ENCODE measurements at places on chromosomes 6 and 20. TPM values are rescaled to one million over a fixed set of nuclear protein-coding genes. Genes with fewer than 3 reads are reported as not detected.

- H3K27me3 ChIP-seq = no peaks in the 10 kb centered on the region
- H3K4me1 ChIP-seq = no peaks in the 10 kb centered on the region
- DNase-seq = no peak
- H3K4me3 ChIP-seq = no peak overlapping the region
- no peaks in the 10 kb centered on the region for H3K36me3 ChIP-seq
Measured at GRCh38 chr6:85092226-85092625, 327.8 kb upstream of the TBX18 start.

DNA sequence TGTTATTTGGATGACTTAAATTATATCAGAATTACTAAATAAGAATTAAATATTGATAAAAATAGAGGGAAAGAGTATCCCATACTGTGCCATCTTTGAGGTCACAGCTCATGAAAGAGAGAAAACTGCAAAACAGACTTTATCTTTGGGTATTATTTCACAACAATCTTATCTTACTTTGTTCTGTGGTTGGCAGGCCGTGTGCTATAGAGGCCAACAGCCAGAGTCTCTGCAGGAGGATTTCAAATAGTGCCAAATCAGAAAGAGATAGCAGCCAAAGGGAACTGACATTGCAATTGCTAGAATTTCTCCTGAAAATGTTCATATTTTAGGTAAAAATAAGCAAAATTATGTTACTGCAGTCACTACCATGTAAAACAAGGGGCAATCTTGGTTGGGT lies 354.2 kb downstream of the GRIK2 start:
- H3K4me1 ChIP-seq = no peaks in the 10 kb centered on the region
- no peaks in the 10 kb centered on the region for H3K27me3 ChIP-seq
- H3K4me3 ChIP-seq = no peak overlapping the region
- DNase-seq = no peak
- no peak overlapping the region for H3K27ac ChIP-seq
- no peaks in the 10 kb centered on the region for H3K36me3 ChIP-seq

Gene ANGPT4
- total RNA-seq = not detected

DNA sequence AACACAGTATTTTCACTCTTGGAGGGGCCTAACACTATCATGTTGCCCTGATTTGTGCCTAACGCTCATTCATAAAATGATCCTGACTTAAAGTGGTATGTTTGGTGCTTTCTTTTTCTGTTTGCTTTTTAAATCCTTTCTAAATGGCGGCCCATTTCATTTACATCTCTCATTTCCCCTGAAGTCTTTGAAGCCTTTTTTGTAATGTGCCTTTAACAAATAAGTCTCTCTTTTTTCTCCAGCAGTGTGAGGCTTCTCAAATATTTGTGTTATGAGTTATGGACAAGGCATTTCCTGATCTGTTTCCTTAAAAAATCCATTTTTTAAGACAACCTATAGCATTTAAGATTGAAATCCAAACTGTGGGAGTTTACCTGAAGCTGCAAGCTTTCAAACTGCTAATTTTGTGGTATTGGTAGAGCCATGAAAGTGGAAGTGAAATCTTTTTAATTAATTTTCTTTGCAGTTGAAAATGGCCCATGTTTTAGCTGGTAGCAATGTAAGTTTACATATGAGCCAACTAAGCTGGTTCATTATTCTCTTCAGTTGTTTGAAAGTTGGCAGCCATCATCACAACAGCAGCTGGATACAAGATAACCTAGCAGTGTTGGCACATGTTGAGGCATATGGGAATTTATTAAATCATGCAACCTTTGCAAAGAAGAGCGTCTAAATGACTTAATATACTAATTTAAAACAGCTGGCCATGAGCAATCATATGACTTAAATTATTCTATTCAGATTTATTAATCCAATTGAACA lies 469.7 kb downstream of the CDKAL1 start:
- H3K36me3 ChIP-seq = no peaks in the 10 kb centered on the region
- H3K27ac ChIP-seq = peak overlapping the region; percentile 65
- no peak overlapping the region for H3K4me3 ChIP-seq
- peak; percentile 99 for DNase-seq
- H3K27me3 ChIP-seq = no peaks in the 10 kb centered on the region

- H3K27ac ChIP-seq = no peak overlapping the region
- no peaks in the 10 kb centered on the region for H3K27me3 ChIP-seq
- H3K4me1 ChIP-seq = no peaks in the 10 kb centered on the region
- peak; percentile 18 for DNase-seq
- H3K4me3 ChIP-seq = no peak overlapping the region
Measured at GRCh38 chr6:99467509-99468106, 42.5 kb upstream of the PNISR start.

Gene FAM135A
- 32.9 TPM for total RNA-seq

- H3K36me3 ChIP-seq = peaks cover 5% of the 10 kb centered on the region
- H3K27me3 ChIP-seq = no peaks in the 10 kb centered on the region
- peaks cover 27% of the 10 kb centered on the region for H3K4me1 ChIP-seq
- DNase-seq = peak; percentile 80
Measured at GRCh38 chr6:33297956-33298772, 578 bp downstream of the RGL2 start.

All from HepG2 (cell line).